ENCODE measurements at places on chromosomes 2 and 18.
A peak's percentile ranks its signal among the peaks of the same experiment; 100 is the strongest.

DNA sequence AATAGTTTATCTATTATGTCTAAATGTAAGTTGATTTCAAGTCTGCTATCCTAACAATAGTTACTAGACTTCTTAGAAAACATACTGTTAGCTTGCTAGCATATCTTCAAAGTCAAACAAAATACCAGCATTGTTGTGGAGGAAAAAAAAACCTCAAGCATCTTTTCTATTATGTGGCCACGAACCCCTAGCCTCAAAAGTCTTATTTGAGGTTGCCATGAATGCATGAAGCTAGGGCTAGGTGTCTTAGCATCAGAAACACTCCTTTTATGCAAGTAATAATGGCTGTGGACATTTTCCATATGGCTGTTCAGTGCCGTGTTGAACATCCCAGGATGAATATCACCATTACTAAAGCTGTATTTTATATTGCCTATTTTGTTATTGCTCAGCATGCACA is 86.6 kb upstream of the OTX1 start:
- no peak for DNase-seq

GRCh38 chr2:96091711-96092572 is 24.4 kb downstream of the ADRA2B start:
- DNase-seq = no peak

GRCh38 chr18:26003817-26004216 is 86.6 kb downstream of the SS18 start:
- no peak for DNase-seq

DNA sequence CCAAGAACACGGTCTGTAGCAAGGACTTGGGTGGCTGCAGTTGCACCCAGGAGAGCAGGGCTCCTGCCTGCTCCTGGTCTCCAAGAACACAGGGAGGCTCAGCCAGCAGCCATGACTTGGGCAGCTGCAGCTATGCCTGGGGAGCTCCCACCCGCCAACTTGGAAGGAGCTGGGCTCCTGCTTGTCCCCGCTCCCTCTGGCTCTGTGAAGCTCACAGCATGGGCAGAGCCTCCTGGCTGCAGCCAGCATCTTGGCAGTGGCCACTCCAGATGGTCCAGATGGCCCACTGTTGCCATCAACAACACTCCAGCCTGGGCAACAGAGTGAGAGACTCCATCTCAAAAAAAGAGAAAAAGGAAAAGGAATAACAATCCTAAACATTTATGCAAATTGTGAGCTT is 5.2 kb downstream of the ZSCAN30 start:
- DNase-seq = no peak

DNA sequence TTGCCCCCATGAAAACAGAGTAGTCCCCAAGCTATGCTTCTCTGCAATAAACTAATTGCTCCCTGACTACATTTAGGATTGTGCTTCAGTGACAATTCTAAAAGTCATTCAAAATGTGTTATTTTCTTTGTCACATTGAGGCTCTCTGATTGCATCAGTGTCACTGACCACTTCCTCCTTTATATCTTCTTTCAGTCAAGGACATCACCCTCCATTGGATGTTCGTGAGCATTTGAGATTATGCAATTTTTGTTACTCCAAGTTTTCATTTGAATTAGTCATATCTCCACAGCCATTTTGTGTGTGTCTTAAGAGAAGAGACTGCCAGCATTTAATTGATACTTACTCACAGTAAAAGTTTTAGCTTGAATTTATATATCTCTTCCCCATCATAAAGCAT is 780.8 kb upstream of the GCFC2 start:
- no peak for DNase-seq

DNA sequence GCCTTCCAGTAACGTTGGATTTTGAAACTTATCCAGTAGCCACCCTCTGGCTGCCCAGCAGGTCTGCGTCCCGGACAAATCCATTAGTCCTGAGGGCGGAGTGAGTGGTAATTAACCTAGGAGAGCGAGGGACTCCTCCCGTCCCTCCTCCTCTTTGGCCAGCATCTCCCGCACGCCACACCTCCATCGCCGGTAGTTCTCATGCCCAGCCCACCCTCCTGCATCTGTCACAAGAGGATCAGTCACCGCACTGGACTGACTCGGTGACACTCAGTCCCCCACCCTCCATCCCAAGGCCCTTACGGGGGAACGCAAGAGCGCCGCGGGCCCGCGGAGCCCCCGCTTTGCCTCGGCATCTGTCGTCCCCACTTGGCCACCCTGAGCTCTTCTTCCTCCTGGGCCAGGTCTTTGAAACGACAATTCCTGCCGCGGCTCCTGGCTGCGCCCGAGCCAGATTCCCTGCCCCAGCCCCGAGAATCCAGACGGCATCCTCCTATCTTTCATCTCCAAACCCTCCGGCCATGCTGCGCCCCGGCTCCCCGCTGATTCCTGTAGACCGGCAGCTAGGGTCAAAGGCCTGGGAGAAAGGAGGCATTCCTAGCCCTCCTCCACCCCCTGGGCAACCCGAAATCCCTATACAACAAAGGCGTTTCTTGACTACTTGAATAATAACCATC is 77.5 kb downstream of the EIF2AK3 start:
- DNase-seq = no peak

DNA sequence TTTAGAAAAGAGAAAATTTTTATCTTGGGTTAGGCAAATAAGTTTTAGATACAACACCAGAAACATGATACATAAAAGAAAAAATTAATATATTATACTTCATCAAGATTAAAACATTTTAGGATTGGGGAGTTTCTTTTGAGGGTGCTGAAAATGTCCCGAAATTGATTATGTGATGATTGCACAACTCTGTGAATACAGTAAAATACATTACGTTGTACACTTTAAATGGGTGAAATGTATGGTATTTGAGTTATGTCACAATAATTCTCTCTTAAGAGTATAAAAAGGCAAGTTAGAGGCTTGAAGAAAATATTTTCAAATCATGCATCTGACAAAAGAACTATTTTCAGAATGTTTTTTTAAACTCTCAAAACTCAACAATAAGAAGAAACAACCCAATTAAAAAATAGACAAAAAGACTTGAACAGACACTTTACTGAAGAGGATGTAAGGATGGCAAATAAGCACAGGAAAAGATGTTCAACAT is 36.2 kb upstream of the INO80C start:
- no peak for DNase-seq

DNA sequence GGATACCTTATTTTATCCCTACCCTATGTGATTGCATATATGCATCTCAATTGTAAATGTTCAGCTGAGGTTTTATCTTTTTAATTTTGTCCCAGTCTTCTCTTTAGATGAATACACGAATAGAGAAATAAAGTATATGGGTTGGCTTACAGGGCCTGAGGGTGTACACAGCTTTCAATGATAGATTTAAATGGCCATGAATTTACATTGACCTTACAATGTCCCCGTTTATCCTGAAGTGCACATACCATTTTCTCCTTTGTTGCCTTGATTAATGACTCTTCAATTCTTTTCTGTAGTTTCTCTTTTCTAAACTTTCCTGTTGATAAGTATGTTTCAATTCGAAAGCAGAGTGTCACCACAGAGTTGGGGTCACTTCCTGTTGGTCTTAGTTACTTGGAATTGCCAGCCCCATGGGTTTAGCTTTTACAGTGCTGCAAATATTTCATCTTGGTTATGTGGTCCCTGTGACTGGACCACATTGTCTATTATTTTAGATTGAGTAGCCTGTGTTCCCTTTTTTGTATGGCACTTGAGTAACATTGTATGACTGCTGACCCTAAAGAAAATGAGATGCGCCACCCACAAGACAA is 1616.3 kb upstream of the ACVR2A start:
- DNase-seq = no peak

GRCh38 chr2:55022476-55022875 is 27.8 kb downstream of the RTN4 start:
- no peak for DNase-seq

DNA sequence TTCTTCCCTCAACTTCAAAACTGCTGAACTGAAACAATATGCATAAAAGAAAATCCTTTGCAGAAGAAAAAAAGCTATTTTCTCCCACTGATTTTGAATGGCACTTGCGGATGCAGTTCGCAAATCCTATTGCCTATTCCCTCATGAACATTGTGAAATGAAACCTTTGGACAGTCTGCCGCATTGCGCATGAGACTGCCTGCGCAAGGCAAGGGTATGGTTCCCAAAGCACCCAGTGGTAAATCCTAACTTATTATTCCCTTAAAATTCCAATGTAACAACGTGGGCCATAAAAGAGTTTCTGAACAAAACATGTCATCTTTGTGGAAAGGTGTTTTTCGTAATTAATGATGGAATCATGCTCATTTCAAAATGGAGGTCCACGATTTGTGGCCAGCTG is 8.4 kb downstream of the HOXD8 start:
- DNase-seq = no peak

DNA sequence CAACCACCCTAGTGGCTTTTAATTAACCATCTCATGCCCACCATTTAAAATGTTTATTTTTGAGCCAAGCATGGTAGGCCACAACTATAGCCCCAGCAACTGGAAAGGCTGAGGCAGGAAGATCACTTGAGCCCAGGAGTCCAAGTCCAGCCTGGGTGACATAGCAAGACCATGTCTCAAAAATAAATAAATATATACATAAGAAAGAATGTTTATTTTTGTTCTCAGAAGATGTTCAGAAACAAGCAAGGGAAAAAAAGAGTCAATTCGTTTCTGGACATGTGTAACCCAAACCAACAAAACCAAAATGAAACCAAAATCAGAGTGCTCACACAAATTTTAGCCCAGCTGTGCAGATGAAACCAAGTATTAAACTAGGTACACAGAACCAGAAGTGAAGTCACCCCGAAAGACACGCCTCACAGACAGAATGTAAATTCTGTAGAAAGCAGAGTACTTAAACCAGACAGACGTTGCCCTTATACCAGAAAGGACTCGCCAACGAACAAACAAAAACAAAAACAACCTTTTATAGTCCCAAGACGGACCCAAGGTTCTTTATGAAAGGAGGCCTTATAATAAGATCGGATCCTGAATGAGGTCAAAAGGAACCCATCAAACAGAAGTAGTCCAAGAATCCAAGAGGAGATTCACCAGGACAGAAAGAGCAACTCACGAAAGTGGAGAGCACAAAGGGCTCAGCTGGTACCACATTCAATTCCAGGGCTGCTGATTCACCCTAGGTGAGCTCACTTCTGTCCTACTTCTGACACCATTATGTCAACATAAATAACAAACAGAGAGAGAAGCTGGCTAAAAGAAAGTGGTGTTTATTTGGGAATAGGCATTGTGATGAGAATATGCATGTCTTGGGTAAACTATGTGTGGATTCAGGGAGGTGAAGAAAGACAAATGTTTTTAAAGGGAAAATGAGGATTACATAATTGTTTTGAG is 31.8 kb upstream of the MTCL1 start:
- DNase-seq = no peak

DNA sequence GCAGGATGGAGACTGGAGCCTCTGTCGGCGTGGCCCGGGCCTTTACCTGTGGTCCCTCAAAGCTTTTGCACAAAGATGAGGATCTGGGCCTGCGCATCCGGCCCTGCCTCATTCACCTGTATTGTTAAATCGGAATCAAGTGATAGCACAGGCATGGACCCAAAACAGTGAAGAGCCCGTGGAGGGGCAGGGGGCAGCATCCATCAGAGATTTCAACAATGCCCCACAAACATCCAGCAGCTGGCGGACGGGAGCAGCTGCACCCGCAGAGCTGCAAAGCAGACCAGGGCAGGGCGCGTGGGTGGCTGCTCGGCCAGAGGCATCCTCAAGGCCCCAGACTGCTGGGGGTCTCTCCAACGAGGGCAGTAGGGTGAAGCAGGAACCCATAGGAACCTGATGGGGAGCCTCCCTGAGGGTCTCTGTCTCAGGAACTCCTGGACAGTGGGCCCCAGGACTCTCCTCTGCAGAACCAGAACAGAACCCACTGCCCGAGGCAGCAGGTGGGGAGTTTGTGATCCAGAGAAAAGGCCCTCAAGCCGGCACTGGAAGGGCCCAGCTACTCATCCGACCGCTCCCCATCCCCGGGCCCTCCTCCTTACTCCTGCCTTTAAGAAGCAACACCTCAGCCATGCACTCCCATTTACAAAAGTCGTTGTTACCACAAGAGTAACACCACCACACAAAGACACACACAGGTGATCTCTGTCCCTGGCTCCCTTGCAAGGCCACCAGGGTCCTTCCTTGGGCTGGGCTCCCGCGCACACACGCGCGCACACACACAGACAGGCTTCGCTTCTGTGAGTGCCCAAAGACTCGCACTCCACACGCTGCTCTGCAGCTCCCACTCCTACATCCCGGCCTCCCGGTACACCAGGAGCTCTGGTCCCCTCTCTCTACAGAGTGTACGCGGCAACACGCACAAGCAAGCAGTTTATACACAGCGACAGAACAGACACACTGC is 28.8 kb downstream of the HDAC4 start:
- no peak for DNase-seq

DNA sequence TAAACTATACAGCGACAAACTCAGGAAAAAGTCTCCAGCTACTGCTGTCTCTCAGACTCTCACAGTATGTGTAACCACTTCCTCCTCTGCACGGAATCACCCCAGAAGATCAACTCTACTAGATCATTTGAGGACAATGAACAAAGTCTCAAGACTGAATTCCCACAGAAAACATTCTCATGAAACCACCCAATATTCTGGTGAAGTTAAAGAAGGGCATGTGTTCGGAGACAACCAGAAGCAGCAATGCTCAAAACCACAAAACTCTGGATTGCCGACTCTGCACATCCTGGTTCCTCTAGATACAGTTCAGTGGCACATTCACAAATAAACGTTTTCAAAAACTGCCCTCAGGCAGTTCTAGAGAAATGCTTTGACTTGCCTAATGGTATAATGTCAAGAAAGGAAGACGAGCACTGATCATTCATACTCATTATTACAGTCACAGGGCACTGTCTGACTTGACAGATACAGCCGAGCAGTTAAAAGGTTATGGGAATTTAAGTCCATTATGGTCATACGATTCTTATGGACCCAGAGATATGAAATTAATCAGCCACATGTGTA is 91.9 kb upstream of the STK17B start:
- peak; percentile 78 for DNase-seq

- DNase-seq = no peak
Measured at GRCh38 chr18:75391279-75392225, 36.0 kb downstream of the SMIM21 start.

DNA sequence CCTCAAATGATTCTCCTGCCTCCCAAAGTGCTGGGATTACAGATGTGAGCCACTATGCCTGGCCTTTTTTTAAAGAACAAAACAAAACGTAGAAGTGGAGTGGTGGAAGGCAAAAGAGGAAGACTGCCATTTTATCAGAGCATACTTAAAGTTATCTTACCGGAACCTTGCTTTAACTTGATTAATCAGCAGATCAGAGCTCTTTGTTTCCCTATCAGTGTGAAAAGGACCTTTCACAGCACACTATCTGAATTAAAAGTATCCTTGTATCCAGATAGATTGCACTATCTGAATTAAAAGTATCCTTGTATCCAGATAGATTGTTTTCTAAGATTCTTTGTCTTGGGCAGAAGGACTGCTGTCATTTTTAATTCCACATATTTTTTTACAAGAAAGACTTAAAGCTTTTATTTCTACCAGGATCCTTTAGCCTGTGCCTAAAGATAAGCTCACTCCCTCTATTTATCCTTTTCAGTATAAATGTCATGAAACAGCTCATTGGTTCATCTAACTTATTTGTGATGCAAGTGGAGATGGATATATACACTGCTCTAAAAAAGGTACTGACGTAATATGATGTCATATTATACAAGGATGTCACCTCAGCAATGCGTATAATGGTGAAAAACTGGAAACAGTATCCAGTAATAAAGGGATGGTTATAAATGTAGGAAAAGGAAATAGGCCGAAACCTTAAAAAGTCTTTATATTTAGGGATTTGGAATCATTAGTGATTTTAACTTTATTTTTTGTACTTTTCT is 17.8 kb downstream of the GMCL1 start:
- DNase-seq = no peak

GRCh38 chr18:62258616-62259015 is 66.5 kb upstream of the TNFRSF11A start:
- DNase-seq = no peak

GRCh38 chr2:145184741-145185651 is 665.1 kb upstream of the ZEB2 start:
- DNase-seq = no peak
